ENCODE measurements at places on chromosomes 2 and 18. TPM values are rescaled to one million over a fixed set of nuclear protein-coding genes. Genes with fewer than 3 reads are reported as not detected.

TUBA3D gene
- not detected for total RNA-seq

CTLA4 gene
- 11.5 TPM for total RNA-seq

GPR75 gene
- total RNA-seq, result 2.8 TPM

UGT1A5 gene
- not detected for total RNA-seq

PLGLB2 gene
- not detected for total RNA-seq

DSEL gene
- total RNA-seq, result 0.53 TPM

PRSS56 gene
- total RNA-seq, result not detected

TEKT4 gene
- not detected for total RNA-seq

ABI2 gene
- 19.7 TPM for total RNA-seq

SOWAHC gene
- total RNA-seq, result 0.28 TPM

ANKZF1 gene
- total RNA-seq, result 97.4 TPM

TTN gene
- 23.3 TPM for total RNA-seq

GRCh38 chr18:27094621-27095020 is 90.5 kb downstream of the CHST9 start:
- no peak for DNase-seq

DNA sequence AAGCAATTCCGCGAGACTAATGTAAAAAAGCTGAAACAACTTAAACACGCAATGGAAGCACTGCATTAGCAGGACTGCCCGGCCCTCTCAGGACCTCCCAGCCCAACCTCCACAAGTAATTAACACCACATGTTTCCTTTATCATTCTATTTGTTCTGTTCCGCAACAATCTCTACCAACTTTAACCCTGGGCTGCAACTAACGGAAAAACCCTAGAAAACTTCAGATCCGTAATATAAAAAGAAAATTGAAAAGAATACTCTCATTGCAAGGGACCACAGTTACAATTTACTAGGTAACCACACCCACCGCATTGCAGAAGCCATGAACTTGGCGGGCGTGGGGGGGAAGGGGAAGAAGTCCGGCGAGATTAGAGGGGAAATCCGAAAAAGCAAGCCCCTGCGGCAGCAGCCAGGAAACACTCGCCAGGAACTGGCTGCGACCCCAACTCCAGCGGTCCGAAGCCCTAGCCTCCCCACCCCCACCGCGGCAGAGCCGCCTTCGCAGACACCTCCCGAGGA is 1.2 kb downstream of the EPB41L3 start:
- DNase-seq, result no peak

- no peak for DNase-seq
Measured at GRCh38 chr2:75896779-75897366, 186.2 kb upstream of the GCFC2 start.

- no peak for DNase-seq
Measured at GRCh38 chr18:13372531-13372951, 154.0 kb downstream of the LDLRAD4 start.

DNA sequence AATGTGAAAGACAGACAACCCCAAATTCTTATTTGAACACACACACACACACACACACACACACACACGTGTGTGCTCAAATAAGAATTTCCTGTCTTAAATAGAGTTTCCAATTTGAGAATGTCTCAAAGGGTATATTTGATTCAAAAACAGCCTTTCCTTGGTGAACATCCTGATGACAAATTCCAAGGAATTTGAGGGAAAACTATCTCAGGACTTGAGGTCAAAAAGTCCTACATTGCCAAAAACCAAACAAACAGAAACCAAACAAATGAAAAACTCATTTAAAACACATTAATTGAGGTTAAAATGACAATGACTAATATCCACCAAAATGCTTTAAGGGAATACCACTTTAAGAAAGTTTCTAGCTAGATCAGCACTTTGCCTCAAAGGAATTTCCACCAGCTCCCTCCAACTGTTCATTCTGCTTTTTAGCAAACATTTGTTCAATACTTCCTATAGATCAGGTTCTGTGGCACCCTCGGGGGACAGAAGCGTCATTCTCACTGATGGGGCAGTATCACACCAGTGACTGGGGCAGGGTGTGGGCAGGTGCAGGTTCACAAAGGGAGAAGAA is 232.1 kb upstream of the TRIB2 start:
- no peak for DNase-seq

DNA sequence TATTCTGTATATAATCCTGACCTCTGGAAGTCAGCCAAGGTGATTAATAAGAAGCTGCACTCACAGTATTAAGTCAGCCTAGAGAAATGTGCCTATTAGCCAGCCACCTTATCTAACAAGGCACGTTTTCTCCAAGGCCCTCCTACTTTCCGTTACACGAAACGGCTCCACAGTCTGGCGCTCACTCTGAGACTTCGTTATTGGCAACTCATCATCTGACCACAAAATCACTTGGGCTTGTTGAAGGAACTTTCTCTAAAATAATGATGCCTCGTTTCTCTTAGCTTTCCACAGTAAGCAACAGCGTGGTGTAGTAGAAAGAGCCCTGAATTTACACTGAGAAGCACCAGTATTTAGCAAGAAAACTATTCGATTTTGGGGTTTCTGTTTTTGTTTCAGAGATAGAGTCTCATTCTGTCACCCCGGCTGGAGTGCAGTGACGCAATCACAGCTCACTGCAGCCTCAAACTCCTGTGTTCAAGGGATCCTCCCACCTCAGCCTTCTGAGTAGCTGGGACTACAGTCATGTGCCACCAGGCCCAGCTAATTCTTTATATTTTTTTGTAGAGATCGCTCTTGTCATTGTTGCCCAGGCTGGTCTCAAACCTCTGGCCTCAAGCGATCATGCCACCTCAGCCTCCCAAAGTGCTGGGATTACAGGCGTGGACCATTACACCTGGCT is 53.6 kb upstream of the SLC14A1 start:
- DNase-seq, result peak; percentile 28

- DNase-seq, result no peak
Measured at GRCh38 chr2:41169744-41170143, 717.9 kb upstream of the SLC8A1 start.

GRCh38 chr2:56379066-56379465 is 195.3 kb downstream of the CCDC85A start:
- DNase-seq, result no peak

DNA sequence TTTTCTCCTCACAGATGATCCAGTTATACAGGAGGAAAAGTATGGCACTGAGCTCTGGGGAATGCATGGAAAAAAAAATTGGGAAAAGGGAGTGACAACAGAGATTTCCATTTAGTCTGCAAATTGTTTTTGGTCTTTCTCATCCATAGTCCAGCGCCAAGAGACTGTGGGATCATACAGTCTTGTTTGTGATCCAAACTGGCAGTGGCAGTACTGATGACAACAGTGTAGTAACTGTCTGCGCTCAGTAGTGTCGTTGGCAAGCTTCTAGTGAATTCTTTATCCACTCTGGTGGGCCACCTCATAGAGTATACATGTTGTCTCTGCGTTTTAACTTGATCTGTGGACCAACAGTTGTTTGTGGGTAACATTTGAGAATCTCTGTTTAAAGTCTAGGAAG is 37.9 kb downstream of the GALNT1 start:
- no peak for DNase-seq

DNA sequence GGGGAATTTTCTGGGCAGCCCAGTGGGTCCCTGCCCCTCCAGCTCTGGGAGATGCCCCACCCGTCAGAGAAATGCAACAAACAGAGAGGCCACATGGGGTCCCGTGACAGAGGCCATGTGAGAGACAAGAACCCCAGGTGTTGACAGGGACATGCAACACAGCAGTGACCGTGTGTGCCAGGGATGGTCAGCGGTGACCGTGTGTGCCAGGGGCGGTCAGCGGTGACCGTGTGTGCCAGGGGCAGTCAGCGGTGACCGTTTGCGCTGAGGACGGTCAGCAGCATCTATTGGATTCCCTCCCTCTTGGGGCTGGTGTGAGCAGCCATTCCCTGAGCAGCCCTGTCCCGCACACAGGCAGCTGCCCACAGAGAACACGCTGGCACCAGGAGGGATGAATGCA is 146.6 kb upstream of the OTOS start:
- no peak for DNase-seq
